ENCODE measurements at places on chromosomes 1 and 21. TPM values are rescaled to one million over a fixed set of nuclear protein-coding genes. Genes with fewer than 3 reads are reported as not detected.

Gene KCNE2
- not detected for total RNA-seq

Gene PIK3C2B
- 4.9 TPM for total RNA-seq

Gene EVA1C
- total RNA-seq, result 2.9 TPM

Gene GNL2
- 66.2 TPM for total RNA-seq

Gene CLIC6
- total RNA-seq, result 0.16 TPM

Gene CD34
- 0.16 TPM for total RNA-seq

Gene ST6GALNAC5
- total RNA-seq, result under 0.01 TPM

Gene S100A16
- total RNA-seq, result 155 TPM

Gene IL6R
- 15.9 TPM for total RNA-seq

Gene C1orf226
- not detected for total RNA-seq

All from bronchial smooth muscle cell (primary cell).